Stimulated activated CD8-positive, alpha-beta memory T cell treated with anti-CD3 and anti-CD28 coated beads, Interleukin-2, amount 100 ng/mL, for 1 hour (primary cell): ENCODE measurements at places on chromosomes 1 and 21.
A peak's percentile ranks its signal among the peaks of the same experiment; 100 is the strongest.

GRCh38 chr1:178470411-178470960 lies 26.3 kb downstream of the CLEC20A start:
- DNase-seq, result no peak

- no peak for DNase-seq
Observed at GRCh38 chr21:30152792-30153191, 13.8 kb downstream of the CLDN17 start.

DNA sequence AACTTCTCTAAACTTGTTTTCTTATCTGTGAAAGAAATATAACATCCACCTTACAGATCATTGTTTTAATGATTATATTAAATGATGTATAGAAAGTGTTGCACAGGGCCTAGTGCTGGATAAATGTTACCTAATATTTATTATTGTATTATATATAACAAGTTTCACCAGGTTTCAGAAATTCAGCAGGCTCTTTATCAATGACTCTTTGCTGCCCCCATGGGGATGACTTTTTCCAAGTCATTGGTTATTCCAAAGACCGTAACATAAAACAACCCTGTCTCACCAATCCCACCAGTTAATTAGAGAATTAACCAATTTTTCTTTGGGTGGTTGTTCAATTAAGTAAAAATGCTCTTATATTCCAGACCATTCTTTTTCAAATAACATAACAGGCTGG lies 7.3 kb upstream of the DEDD start:
- no peak for DNase-seq

DNA sequence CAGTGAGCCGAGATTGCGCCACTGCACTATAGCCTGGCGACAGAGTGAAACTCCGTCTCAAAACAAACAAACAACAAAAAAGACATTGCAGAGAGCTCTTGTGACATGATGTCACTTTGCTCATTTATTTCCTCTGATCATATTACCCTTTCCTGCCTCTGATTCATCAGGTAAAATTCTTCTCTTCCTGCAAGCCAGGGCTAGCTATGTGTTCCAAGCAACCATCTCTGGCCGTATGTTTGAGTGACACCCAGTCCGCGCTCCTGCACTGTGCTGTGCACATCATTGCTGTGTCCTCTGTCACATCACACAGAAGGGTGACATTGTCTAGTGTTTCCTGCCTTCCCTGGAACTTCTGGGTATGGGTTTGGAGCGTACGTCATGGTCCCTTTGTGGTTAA lies 251.3 kb downstream of the PCP4 start:
- DNase-seq, result no peak

DNA sequence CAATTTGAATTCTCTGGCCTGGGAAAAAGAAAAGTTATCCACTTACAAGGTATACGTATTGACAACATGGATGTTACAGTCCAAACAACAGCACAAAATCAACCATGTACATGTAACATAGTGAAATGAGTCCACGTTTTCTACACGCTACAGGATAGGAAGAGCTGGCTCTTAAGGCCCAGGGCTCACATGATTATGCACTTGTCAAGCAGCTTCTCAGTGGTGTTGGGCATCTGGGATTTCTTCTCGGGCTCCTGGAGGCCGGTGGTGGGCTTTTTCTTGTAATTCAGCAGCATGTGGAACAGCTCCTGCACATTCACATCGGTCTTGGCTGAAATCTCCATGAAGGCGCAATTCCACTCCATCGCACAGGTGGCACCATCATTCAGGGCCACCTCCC lies 4.0 kb downstream of the DIRAS3 start:
- DNase-seq, result no peak

GRCh38 chr1:245969283-245969682 lies 537.8 kb downstream of the SMYD3 start:
- no peak for DNase-seq

DNA sequence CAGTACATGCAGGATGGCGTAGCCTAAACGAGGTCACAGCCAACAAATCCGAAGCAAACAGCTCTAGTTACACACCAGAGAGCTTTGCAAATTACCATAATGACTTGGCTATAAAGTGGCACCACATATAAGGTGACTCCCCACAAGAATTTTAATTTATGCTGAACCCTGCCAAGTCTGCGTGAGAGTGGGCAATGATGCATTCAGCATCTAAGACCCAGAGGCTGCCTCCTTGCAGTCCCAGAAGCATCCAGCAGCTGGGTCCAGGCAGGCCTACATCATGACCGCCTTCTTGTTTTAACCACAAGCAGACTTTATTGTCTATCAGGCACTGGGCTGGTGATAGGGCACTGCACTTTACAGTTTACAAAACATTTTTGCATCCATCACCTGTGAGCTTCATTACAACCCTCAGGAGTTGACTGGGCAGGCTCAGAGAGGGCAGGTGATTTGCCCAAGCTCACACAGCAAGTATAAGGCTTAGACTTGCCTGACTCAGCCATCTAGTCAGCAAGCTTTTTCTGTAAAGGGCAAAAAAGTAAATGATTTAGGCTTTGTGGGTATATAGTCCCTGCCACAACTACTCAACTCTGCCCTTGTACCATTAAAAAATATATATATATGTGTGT lies 134.6 kb downstream of the GLIS1 start:
- DNase-seq, result no peak

- DNase-seq, result no peak
Observed at GRCh38 chr1:157658571-157658970, 42.0 kb downstream of the FCRL3 start.

DNA sequence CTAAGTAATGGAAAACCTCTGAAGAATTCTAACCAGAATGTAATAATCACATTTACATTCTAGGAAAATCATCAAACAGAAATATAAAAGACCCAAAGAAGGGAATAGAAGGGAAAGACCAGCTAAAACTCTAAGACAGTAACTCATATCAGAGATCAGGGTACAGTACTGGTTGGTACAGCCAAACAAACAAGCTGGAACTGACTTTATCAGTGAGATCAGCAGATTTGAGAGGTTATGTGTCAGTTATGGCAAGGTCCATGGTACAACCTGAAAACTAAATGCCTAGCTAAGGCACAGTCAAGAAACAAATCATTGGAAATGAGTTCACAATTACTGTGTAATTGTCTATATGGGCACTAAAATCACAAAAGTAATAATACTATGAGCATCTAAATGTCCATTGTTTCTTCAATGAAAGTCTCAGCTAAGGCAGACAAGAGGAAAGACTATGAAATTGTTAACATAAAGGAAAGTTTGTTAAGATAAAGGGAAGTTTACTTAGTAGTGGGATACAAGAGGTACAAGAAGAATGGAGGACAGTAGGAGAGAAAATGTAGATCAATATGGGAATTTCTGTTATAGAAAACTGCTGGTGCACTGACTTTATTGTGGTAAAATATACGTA lies 75.8 kb downstream of the TRIM33 start:
- DNase-seq, result no peak

- no peak for DNase-seq
Observed at GRCh38 chr1:8777867-8778266, 39.6 kb downstream of the RERE start.

- DNase-seq, result peak; percentile 65
Observed at GRCh38 chr1:23528250-23528978, 2.6 kb downstream of the E2F2 start.

- no peak for DNase-seq
Observed at GRCh38 chr21:45911806-45912325, 69.7 kb upstream of the COL6A1 start.

DNA sequence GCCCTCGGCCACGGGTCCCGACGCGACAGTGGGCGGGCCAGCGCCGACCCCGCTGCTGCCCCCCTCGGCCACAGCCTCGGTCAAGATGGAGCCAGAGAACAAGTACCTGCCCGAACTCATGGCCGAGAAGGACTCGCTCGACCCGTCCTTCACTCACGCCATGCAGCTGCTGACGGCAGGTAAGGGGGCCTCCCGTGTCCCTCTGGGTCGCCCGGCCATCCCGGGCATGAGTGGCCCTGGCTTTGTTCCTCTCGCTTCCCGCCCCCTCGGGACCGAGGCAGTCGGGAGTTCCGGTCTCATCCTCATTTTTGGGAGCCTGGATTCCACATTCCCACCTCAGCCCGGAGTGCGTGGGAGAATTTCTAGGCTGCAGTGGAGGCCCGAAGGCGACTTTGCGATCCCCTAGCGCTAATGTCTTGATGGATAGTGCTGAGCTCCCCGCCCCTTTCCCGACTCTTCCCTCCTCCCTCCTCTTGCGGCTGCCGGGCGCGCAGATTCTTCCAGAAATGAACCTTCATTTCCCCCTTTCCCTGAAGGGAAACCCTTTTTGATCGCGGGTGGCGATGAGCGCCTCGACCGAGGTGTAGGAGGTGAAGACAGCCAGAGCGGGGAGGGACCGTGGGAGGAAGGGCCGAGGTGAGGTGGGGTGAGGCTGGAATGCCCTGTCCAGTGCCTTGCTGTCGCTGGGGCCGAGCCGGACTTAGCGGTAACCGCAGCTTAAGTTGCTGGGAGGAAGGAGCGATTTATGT lies 705 bp downstream of the KHDRBS1 start:
- no peak for DNase-seq

- no peak for DNase-seq
Observed at GRCh38 chr1:146029117-146029516, 7.6 kb upstream of the HJV start.

DNA sequence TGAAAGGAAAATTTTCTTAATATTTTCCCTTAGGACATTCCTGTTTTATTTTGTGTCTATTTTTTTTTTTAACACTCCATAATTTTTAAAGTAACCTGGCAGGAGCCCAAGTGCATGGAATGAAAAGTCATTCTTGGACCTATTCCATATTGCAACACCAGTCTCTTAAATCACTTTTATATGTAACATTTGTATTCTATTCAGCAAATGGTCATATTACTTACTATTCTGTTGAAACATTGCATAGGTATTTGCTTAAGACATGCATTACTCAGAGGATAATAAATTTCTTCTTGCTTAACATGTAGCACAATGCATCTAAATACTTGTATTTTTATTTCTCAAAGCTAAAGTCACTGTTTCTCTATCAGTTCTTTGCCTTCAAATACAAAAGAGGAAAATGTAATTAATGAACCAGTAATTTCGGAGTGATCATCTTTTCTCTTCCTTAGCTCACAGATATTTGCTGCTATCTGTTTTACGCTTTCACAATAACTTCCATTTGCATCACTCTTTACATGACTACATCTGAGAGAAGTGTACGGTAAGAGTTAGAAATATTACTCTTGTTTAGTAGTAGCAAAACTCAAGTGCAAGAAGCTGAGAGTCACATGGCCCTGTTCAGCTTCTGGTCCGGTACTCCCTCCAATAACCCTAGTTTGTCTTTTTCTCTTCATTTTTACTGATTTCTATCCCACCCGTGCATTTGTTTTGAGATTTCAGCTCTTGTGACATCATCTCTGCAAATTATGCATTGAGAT lies 394.8 kb downstream of the USP25 start:
- no peak for DNase-seq

DNA sequence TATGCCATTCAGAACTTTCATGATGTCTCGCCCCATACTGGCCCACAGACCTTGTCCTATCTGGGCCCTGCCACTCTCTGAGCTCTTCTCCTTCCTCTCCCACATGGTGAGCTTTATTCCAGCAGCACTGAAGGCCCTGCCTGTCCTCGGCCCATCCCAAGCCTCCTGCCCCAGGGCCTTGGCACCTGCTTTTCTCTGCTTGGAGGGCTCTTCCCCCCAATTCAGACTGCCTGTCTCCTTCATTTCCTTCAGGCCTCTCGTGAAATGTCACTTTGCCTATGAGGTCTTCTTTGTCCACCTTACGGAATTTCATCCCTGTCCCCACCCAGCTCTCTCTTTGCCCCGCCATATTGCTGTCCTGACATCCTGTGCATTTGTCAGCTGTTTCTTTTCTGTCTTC lies 191.7 kb upstream of the POU3F1 start:
- DNase-seq, result no peak

DNA sequence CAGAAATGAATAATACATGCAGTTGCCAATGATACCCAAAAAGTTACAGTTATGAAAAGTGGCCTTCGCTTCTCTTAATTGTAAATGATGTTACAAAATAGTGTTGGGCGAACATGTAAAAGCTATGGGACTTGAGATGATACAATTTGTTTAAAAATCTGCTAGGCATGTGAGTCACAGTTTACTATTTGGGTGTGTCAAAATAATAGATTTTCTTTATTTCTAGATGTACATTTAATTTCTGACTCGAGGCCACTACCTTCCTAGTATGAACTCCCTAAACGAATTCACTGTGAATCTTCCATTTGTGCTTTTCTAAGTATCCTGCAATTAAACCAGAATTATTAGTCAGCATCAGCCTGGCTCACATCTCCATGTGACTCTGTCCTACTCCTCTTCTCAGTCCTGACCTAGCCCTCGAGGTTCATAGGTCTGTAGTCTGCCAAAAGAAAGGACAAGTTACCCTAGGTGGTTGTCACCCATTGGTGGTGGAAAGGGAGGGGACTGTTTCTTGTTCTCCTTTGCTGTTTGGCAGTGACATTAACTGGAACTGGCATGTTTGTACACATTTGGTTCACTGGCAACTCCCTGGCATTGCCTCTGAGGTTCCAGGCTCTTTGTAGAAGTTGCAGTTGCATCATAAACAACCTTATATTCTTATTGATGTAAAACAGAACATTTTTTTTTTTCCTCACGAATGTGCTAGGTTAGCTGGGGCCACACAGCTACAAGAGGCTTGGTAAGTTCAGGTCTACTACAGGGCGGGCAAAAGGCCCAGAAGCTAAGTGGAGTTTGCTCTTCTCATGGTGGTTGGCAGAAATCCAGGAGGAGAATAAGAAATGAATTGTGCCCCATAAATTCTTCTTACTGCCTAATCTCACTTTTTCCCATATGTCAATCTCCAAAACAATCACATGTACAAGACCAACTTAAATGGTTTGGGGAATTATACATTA lies 746.5 kb upstream of the ADAMTS5 start:
- no peak for DNase-seq

- no peak for DNase-seq
Observed at GRCh38 chr1:85427331-85427730, 37.6 kb downstream of the DDAH1 start.

DNA sequence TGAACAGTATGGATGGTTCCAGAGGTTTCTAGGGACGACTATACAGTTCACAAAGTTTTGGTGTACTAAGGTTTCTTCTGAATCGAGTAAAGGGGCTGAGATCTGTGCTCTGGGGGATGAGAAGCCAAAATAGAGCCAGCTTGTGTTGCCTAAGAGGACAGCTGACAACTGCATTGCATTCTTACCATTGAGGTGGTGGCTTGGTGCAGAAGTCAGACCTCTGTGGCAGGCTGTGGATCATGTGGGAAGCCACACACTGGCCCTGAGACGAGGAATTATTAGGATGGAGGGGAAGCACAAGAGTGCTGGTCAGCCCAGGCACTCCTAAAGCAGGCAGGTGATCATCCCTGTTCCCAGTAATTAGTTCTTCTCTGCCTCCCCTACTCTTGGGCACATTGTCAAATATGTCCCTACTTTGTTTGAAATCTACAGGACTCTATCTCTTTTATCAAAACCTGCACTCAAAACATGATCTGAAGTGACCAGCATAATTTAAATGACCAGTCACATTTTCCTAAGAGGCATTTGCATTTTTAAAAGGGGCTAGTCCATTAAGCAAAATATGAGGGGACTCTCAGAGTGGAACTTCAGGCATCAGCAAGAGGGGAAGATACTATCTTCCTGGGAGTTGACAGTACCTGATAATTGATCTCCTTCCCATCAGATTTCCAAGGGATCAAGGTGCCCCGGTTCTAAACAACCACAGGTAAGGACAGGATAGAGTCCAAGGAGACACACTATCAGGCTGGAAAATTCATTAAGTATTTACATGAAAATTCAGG lies at the start of gene FCRLB:
TSS of gene FCRLB (plus strand) at position 589 of the 782 bp plus-strand sequence. CDS start 1,129 bp downstream, outside the sequence.
- DNase-seq, result no peak

- DNase-seq, result no peak
Observed at GRCh38 chr1:44220755-44221154, 7.5 kb downstream of the DMAP1 start.

- no peak for DNase-seq
Observed at GRCh38 chr1:41394369-41394744, 33.1 kb downstream of the FOXO6 start.

- no peak for DNase-seq
Observed at GRCh38 chr1:166700696-166701095, 138.6 kb upstream of the POGK start.
